ENCODE measurements at places on chromosomes 16 and 17.
A peak's percentile ranks its signal among the peaks of the same experiment; 100 is the strongest.

DNA sequence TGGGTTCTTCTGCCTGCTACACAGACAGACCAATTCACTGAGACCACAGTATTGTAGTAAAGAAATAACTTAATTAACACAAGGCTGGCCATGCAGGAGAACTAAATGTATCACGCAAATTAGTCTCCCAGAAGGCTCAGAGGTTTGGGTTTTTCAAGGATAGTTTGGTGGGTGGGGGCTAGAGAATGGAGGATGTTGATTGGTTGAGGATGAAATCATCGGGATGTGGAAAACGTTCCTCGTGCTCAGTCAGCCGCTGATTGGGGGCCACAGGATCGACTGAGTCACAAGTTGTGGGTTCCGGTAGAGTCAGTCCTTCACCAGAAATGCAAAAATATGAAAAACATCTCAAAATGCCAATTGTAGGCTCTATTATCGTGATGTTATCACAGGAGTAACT is 18.7 kb downstream of the RHOT1 start:
- no peak for DNase-seq

DNA sequence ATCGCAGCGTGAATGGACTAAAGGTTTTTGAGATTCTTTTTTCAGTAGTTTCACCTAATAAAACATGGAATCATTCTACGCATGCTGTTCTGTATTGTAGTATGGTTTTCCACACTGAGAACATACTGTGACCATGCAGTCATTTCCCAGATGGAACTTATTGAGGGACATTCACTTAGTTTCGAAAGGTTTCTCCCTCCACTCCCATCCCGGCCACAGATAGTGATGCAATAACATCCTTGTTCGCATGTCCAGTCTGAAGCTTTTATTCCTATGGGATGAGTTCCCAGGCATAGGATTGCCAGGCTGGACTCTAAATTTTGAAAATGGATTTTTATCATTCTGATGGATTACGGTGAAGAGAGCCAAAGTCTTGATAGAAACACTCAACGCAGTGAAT is 420.4 kb downstream of the WWOX start:
- DNase-seq = peak; percentile 72

GRCh38 chr17:82034371-82035011 is 3.0 kb downstream of the DCXR start:
- no peak for DNase-seq

DNA sequence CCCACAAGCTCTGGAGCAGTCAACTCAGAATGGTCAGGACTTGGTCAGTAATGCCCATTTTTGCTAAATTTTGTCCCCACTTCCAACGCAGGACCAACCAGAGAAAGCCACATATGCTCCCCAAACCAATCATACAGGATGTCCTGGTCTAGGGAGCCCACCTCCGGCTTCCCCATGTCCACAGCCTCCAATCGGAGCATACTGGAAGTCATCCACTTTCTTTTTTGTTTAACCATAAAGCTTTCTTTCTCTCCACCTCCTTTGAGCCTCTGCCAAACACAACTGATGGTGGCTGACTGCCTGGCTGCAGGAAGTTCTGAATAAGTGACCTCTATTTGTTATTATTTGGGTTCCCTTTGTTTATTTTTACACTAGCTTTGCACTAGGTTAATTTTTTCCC is 549.1 kb downstream of the WWOX start:
- peak; percentile 30 for DNase-seq

DNA sequence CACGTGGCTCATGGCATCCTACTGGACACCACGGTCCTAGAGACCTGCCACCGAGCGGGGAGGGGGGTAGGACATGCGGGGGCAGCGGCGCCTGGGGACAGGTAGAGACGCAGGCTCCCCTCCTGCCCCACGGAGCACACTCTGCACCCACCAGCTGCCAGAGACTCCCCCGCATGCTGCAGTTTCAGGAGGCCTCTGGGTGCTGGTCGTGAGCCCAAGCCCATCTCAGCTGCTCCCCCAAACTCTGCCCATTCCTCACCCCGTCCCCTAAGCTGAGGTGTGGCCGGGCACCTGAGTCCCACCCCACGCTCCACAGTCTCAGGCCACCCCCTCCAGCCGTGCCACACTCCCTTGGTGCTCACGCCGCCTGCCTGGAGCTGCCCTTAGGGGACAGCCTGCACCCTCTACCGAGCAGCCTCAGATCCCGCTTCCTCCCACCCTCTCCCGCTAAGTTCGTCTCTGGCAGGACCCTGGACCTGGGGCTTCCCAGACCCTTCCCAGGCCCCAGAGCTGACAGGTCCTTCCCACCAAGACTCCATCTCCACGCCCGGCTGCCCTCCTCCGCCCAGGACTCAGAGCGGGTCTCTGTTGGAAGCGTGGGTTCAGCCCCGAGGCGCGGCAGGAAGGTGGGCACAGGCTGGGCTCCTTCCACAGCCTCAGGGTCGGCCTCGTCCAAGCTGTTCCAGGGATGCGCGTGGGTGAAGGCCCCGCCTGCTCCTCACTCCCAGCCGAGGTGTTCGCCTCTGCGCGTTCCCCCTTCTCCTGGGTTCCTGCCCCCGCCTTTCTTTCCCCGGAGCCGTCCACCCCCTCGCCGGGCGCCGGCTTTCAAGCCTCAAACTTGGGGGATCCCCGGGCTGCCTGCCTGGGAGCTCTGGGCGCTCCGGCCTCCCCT is 1.3 kb downstream of the RAB40B start:
- no peak for DNase-seq

- DNase-seq = no peak
Measured at GRCh38 chr16:83623892-83624291, 183.9 kb upstream of the HSBP1 start.

DNA sequence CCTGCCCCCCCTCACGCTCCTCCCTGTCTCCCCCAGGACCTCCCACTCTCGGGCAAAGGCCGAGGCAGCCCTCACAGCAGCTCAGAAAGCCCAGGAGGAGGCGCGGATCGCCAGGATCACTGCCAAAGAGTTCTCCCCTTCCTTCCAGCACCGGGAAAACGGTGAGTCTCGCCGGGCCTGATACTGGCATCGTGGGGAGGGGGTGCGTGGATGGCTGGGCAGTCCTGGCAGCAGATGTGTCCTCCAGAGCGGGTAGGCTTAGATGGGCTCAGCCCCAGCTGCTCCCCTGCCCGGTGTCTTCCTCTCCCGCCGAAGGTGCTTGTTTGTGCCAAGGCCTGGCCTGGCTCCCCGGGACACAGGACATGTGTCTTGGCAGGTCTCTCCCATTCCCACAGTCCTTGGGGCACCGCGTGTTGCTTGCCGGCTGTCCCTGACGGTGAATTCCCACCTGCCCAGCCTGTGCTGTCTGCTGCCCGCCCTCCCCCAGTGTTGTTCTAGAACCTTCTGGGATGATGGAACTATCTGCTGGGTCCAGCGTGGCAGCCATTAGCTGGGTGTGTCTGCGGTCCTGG is 81.6 kb downstream of the KLHDC4 start:
- no peak for DNase-seq

GRCh38 chr16:82152196-82152595 is 17.8 kb downstream of the MPHOSPH6 start:
- DNase-seq = no peak

GRCh38 chr17:55265311-55266021 is 706 bp downstream of the HLF start:
- DNase-seq = no peak

DNA sequence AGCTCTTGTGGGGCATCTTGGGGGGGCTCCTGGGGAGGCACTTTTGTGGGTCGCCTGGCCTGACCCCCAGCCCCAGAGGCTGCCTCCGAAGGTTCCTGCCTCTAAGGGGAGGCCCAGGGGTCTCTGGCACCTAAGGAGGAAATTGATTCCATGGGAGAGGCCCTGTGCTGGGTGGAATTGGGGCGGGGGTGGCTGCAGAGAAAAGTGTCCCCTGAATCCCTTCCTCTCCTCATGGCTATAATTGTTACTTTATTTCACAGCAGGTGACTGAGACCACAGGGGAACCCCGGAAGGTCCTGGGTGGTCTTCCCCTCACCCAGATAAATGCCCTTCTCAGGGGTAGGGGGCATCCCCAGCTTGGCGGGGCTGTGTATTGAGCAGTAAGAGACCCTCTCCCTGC is 3.1 kb downstream of the GLIS2 start:
- DNase-seq = no peak

GRCh38 chr17:50793007-50793406 is 25.7 kb upstream of the ANKRD40CL start:
- no peak for DNase-seq

DNA sequence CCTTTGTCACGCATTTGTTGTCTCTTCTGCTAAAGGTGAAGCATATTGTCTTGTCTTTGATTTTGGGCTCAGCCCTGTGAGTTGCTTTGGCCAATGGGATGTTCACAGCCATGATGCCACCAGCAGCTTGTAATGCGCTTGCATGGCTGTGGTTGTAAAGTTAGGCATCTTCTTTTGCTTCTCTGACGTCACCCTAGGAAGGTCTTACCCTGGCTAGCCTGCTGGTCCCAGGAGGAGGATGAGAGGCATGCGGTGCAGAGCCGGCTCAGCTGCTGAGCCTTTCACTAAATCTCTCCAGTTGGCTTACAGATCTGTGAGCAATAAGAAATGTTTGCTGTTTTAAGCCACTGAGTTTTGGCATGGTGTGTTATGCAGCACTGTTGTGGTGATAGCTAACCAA is 40.8 kb downstream of the IRX6 start:
- DNase-seq = no peak

GRCh38 chr16:87740909-87741424 is 24.8 kb downstream of the KLHDC4 start:
- DNase-seq = no peak

- no peak for DNase-seq
Measured at GRCh38 chr16:83439412-83439811, 368.4 kb upstream of the HSBP1 start.

DNA sequence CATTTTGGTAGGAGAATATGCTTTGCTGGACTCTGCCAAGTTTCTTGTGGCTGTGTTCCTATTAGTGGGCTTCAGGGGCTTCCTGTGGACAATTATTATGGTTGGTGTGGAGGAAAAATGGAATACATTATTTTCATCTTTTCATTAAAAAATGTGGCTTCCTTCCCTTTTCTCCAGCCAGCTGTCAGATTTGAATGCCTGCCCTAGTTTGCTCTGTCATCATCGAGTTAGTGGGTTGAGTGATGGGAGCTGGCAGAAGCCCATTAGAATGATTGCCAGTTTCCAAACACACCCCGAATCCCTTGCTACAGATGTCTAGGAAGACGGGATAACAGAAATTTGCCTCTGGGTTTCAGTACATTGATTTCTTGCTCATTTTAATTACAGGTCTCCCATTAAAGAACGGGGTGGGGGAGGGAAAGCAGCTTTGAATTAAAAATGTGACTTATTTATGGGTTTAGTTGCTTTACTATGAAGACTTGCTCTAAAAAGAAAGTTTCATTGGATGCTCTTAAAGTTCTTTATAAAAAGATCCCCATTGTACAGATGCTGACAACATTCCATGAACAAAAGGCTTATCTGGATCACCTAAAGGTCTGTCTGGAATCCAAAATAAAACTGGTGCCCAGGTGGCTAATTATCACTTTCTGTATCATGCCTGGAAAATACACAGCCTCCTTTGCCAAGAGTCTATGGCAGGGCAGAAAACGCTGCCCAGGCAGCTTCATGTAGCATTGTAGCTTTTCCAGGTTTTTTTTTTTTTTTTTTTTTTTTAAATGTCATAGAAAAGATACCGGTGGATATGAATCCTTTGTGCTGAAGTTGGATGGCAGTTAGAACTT is 103.6 kb downstream of the PRKCA start:
- DNase-seq = peak; percentile 37

GRCh38 chr17:34201225-34201624 is 53.9 kb upstream of the CCL2 start:
- no peak for DNase-seq

GRCh38 chr17:32287804-32288511 is 22.3 kb downstream of the RHBDL3 start:
- no peak for DNase-seq
